ENCODE measurements at places on chromosomes 7 and 10.

- no peak for DNase-seq
Measured at GRCh38 chr10:48536916-48537890, 67.7 kb downstream of the ARHGAP22 start.

DNA sequence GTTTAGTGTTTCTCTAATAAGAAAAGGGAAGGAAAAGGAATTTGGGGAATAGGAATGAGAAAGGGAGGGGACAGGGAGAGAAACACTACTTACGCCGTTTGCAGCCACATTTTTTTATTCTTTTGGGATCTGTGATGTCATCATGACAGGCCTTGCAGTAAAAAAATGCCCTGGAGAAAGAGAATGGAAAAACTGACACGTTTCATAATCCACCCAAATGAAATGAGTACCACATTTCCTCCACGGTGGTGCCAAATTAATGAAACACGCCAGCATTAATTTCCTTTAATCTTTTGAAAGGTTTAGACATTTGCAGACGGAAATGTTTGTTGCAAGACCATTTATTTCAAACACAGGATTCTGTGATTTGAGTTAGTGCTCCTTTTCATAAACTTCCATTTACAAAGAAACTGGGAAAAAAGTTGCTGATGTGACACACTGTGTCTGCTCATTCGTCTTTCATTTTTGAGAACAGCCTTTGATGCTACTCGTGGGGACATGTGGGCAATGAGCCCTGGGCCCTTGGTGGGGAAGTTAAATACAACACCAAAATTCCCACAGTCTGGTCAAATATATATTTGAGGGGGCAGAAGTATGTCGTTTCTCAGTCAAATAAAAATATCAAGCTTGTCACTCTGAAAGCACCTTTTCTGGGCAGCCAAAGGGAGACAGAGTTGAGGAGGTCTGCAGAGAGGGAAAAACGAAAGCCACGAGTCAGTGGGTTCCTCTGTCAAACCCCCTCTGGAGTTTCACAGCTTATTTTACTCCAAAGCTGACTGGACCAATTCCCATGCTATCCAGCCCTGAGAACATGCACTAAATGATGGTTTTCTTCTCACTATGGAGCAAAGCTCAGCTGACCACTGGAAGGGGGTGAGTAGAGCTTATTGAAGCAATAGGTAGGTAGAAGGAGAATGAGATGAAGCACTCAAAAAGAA, 625.5 kb downstream of the KCNMA1 start:
- DNase-seq: peak; percentile 92

DNA sequence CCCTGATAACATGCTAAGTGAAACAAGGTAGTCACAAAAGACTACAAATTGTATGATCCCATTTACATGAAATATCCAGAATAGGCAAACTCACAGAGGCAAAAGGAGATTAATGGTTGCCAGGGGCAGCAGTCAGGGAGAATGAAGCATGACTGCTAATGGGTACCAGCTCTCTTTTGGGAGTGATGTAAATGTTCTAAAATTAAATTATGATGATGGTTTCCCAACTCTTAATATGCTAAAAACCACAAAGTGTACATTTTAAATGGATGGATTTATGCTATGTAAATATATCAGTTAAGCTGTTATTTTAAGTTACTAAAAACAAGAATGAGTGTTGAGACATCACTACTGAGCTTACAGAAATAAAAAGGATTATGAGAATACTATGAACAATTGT, 12.6 kb downstream of the CYP51A1 start:
- DNase-seq: no peak

DNA sequence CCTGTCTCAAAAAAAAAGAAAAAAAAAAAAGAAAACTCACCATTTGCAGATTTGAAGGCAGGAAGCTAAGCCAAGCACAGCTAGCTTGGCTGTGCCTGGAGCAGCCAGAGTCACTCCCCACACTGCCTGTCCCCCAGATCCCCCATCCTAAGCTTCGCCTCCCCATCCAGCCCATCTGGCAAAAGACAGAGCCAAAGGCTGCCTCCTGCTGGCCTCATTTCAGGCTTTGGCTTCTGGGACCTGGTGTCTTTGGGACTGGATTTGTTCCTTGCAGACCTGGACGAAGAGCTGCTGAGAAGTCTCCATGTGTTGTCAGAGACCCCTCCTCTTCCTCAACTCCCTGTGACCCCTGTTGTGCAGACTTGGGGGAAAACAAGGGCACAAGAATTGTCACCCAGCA, 8.1 kb downstream of the ASL start:
- DNase-seq: no peak

- DNase-seq: peak; percentile 40
Measured at GRCh38 chr7:116213361-116214130, 3.2 kb downstream of the TES start.

- DNase-seq: no peak
Measured at GRCh38 chr7:63041786-63042185, 956.9 kb upstream of the ZNF722 start.

- peak; percentile 53 for DNase-seq
Measured at GRCh38 chr7:22109761-22110160, 164.1 kb upstream of the CDCA7L start.

GRCh38 chr10:66835400-66835799, 90.4 kb upstream of the LRRTM3 start:
- no peak for DNase-seq

DNA sequence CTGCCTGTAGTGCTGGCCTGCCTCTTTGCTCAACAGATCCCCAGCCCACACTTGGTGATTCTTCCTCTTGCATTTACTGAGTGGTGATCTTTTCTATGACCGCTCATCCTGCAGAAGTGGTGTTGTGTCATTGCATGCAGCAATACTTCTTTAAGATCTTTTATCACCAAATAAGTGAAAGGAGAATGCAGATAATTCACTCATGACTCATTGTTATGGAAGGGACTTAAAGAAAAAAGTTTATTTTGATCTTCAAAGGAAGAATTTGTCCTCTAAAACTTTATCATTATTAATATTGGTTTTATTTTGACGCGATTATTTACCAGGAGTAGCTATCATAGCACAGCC, 489.1 kb upstream of the CELF2 start:
- DNase-seq: peak; percentile 24

DNA sequence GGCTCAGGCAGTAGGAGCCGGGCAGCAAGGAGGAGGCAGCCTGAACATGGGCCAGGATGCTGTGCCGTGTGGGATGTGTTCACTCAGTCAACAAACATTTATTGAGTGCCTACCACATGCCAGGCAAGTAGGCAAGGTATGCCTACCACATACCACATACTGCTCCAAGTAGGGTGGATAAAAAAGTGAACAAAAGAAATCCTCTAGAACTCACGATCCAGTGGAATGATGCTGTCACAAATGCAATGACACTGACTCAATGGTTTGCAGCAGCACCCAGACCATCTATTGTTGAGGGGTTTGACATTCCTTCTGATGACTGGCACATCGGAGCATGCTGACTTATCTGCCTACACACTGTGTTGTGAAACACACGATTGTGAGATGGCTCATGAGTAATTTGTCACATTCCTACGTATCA, 413.5 kb downstream of the NRG3 start:
- no peak for DNase-seq

DNA sequence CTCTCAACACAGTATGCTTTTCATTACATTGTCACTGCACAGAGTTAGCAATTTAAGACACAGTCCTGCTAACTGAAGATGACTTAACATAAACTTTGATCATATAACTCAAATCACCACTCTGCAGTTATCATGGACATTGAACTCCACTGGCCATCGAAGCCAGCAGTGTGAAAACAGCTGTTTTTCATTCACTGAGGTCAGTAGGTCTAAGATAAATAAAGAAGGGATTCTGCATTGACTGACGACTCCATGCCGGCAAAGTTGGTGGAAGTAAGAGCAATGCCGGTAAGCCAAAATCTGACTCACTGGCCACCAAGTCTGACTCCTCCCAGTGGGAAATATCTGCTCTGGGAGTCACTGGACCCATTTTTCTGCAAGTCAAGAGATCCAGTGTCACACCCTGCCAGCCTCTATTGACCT, 449.9 kb upstream of the ANKRD30A start:
- DNase-seq: peak; percentile 90

GRCh38 chr10:86003201-86003621, 363.4 kb downstream of the GRID1 start:
- DNase-seq: no peak

DNA sequence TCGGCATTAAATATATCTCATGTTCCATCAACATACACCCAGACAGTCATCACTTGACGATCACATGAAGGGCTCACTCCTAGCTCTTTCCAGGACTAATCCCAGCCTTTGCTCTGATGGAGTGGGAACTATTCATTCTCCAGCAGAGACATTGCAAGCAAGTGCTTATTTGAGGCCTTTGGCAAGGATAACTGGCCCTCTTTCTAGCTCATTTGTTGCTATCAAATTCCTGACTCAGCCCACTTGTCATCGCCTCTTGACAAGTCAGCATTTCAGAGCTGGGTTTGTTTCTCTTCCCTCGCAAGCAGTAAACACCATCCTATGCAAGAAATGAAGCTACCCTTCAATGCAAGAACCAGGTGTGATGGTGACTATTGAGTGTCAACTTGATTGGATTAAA, 1165.7 kb upstream of the AUTS2 start:
- peak; percentile 15 for DNase-seq

GRCh38 chr10:12950583-12951128, 50.9 kb downstream of the CCDC3 start:
- DNase-seq: no peak

DNA sequence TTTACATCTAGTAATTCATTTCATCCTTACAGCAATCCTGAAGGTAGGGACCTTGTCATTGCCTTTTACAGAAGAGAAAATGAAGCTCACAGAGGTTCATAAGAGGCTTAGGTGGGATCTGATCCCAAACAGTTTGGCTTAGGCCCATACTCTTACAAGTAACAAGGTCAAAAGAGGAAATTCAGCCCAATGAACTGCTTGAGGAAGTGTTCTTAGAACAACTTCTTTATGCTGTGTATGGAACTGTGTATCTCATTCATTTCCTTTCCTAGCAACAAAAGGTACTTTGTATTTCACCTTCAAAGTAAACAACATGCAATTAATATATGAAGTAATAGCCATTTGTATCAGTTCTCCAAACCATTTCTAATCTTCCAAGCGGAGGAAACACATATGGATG, 79.3 kb downstream of the AVL9 start:
- no peak for DNase-seq

GRCh38 chr10:1115607-1115955, 59.4 kb downstream of the WDR37 start:
- no peak for DNase-seq

GRCh38 chr10:75712242-75712880, 280.9 kb downstream of the LRMDA start:
- DNase-seq: no peak

- no peak for DNase-seq
Measured at GRCh38 chr7:124369310-124369709, 336.4 kb upstream of the TMEM229A start.
